ENCODE measurements at places on chromosomes 11 and 22.
A peak's percentile ranks its signal among the peaks of the same experiment; 100 is the strongest.

DNA sequence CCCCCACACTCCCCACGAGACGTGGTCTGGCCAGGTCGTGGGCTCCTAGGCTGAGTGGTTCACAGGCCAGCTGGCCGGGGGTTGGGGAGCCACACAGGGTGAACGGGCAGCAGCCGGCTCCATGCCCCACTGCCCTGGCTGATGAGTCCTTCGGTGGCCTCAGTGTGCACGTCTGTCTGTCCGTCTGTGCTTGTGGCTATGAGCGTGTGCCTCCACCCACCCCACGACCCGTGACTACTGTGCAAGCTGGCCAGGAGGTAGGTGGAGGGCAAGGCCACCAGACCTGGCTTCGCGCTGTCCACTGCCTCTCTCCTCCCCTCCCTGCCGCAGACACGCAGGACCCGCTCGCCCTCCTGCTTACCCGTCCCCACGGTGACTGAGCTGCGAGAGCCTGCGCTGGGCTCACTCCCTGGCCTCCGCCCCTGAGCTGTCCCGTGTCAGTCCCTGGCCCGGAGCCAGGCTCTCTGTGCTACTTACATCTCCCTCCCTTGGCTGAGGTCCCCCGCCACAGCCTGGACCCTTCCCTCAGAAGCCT lies 14.1 kb downstream of the CSDC2 start:
- DNase-seq = peak; percentile 64

GRCh38 chr22:22025320-22026156 lies 43.0 kb upstream of the TOP3B start:
- no peak for DNase-seq

DNA sequence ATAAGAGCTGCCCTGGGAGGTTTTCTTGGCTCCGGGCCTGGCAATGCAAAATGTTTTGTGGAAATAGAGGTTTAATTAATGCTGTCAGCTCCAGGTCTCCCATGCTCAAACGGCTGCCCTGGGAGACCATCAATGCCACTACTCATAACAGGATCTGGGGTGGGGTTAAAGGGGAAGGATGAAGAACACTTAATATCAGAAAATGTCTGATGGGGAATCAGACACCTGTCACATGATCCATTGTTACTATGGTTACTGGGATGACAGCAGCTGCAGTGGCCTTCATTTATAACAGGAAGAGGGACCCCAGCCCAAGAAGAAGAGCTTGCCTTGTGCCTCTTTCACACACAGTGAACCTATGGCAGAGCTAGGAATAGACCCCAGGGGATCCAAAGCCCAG lies 2.2 kb upstream of the SYT13 start:
- DNase-seq = no peak

DNA sequence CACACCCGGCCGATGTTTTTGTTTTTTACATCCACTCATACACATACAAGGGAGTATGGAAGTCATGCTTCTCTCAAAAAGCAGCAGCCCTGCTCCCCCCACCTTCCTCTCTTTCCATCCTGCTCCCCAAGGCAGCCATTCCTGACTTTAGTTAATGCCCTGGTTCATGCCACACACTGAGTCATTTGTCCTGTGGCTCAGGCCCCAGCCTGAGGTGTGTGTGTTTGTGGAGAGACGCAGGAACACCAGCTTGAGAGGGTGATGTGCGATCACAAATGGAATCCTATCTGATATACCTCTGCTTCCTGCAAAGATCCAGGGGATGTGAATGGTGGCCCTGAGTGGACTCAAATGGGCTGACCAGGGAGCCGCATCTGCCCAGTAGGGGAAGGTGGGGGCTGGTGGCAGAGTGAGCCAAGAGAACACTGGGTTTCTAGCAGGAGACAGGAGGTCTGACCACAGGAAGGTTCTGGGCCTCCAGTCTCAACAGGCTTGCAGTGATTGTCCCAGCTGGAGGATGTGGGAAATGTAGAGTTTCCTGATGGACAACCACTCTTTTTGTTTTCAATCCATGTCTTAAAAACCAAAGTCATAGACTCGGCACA lies 86.7 kb downstream of the OSBP2 start:
- DNase-seq = no peak

DNA sequence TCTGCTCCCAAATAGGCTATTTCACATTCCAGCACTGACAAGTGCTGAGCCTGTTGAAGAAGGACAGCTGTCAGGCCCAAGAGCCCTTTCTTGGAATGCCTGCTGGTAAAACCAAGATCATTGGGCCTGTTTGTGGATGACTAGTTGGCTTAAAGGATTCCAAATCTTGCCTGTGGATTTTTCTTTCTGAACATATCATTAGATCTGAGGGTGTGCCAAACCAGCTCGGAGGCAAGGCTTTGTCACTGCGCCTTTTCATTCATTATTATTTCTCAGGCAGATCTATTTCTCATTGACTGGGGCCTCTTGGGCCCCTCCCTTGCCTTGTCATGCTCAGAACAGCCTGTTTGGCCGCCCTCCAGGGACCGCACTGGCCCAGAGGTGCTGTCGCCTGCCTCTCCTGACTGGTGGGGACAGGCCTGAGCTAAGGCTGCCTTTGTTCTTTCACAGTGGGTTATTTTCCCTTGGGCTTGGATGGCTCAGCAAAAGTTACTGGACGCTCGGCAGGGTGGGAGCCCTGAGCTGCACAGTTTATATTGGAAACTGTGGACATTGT lies 222.7 kb upstream of the SESN3 start:
- no peak for DNase-seq

DNA sequence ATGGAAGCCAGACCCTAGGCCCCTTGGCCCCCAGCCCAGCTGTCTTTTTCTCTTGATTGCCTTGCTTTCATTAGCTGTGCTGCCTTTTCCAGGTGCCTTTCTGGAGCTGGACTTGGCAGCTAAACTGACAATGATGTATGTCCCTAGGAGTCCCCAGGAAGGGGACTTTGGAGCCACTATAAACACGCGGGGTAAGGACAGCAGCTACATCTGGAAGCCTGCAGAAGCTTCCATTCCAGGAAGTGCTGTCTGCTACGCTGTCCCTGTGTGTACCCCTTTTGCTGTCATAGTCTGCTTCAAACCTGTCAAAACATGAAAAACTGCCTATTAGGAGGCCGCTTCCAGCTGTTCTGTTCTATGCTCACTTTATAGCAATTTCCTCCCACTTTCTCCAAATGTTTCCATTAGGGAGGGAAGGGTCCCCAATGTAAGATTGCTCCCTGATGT lies 153.3 kb upstream of the RAG2 start:
- peak; percentile 57 for DNase-seq

Data from muscle of arm (tissue), 14 donors.